Right renal cortex interstitium (tissue), 3 donors: ENCODE measurements at places on chromosomes 13 and 19. TPM values are rescaled to one million over a fixed set of nuclear protein-coding genes. Genes with fewer than 3 reads are reported as not detected.
A peak's percentile ranks its signal among the peaks of the same experiment; 100 is the strongest.

- no peak for DNase-seq
These were observed 34.1 kb downstream of the ZNF823 start for GRCh38 chr19:11704626-11705025.

DNA sequence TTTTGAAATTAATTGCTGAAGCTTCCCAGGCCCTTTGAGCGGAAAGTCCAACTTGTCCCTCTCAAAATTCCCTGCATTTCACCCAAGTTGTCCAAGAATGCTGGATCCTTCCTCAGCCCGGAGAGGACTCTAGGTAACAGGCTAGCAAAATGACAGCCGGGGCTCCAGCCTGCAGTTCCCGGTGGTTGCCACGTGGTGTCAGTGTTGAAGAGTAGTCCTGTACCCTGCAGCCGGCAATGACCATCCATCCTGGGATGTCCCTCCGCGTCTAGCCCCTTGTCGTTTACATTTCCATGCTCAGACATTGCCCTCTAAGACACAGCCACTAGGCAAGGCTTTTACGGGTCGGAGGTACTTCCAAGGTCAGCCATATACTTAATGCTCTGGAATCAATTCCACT is 31.4 kb upstream of the MTIF3 start:
- DNase-seq = no peak

DNA sequence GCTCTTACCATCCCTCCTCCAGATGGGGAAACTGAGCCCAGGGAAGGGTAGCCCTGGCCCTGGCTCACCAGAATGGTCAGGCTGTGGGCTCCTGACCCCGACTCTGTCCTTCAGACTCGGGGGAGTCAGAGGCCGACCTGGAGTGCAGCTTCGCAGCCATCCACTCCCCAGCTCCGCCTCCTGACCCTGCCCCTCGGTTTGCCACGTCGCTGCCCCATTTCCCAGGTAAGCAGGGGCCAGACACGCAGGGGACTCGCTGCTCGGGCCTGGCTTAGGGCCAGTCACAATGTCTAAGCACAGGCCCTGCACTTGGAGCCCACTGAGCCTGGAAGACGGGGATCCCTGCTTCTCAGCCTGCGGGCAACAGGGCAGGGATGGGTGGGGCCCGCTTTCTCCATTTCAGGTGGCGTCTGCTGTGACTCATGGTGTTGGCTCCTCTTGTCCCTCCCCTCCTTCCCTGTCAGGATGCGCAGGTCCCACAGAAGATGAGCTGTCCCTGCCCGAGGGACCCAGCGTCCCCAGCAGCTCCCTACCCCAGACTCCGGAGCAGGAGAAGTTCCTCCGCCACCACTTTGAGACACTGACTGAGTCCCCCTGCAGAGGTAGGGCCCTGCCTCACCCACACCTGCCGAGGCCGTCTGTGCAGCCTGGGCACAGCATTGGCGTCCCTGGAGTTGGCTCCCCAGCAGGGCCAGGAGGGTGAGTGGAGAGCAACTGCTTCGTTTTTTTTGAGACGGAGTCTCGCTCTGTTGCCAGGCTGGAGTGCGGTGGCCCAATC is 9.2 kb upstream of the OVOL3 start:
- no peak for DNase-seq

GRCh38 chr13:84303035-84303434 is 420.8 kb upstream of the SLITRK1 start:
- DNase-seq = no peak

GRCh38 chr13:39159393-39159792 is 121.1 kb downstream of the NHLRC3 start:
- DNase-seq = no peak

DNA sequence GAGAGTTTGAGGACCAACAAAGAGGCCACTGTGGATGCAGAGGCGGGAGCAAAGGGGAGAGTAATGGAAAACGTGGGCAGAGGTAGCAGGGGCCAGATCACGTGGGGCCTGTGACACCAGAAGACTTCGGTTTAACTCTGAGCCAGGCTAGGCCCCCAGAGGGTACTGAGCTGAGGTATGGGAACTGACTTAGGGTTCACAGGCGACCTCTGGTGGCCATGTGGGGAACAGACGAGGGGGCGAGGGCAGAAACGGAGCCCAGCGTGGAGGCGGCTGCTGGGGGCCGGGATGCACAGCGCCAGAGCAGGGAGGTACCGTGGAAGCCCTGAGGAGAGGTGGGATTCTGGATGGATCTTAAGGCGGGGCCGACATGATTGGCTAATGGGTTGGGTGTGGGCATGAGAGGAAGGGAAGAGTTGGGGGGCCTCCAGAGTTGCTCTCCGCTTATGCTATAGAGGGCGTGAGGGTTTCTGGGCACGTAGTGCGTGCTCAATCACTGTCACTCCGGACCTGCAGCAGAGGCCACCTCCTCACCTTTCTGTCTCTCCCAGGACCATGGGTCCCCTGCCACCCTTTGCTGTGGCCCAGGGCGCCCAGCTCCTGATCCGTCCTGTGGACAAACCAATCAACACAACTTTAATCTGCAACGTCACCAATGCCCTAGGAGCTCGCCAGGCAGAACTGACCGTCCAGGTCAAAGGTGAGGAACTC is 13.7 kb downstream of the PVR start:
- peak; percentile 51 for DNase-seq

- DNase-seq = no peak
These were observed 20.0 kb upstream of the POSTN start for GRCh38 chr13:37618554-37618953.

DNA sequence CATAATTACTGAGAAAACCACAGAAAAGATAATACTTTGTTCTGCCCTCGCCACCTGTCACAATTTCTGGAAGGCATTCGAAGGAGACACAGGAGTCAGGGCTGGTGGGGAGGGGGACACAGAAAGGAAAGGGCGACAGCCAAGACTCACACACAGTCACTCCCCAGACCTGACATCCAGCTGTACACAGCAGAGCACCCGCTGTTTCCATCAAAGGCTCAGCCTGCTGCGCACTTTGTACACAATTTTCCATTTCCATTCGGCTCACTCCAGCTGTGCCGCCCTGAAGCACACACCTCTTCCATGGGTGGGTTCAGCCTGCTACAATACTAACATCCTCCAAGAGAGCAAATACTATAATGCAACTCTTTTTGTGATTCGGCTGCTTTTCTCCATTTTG is 38.0 kb downstream of the STK24 start:
- DNase-seq = no peak

- DNase-seq = no peak
These were observed 22.9 kb upstream of the SLC35E1 start for GRCh38 chr19:16595097-16595496.

GRCh38 chr13:43123856-43124255 is 100.5 kb downstream of the DNAJC15 start:
- DNase-seq = no peak

Gene ZNF284
- polyA plus RNA-seq = 3.5 TPM

- no peak for DNase-seq
These were observed 12.7 kb downstream of the CEACAM21 start for GRCh38 chr19:41588497-41589209.

DNA sequence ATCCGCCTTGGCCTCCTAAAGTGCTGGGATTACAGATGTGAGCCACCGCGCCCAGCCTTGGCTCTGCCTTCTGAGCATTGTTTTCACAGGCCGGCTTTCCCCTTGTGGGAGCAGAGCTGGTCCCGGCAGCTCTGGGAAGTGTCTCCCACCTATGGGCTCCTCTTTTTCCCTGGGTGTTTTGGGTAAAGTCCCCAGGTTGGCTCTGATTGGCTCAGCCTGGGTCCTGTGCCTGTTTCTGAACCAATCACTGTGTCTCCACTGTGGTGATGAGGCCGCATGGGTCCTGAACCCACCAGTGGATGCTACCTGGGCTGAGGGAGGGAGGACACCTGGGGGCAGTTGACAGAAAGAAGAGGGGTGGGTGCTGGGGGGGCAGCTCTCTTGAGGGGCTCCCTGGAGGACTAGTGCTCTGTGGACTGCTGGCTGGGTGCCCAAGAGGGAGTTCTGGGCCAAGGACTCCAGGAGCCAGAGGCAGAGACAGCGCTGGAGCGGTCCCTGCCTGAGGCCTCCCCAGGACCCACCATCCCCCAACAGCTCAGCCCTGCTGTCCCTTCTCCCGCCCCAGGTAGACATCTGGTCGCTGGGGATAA is 19.6 kb upstream of the NCCRP1 start:
- DNase-seq = no peak

GRCh38 chr13:26518451-26518959 is 39.0 kb upstream of the WASF3 start:
- DNase-seq = no peak

Gene MYO1F
- polyA plus RNA-seq = 4.8 TPM

DNA sequence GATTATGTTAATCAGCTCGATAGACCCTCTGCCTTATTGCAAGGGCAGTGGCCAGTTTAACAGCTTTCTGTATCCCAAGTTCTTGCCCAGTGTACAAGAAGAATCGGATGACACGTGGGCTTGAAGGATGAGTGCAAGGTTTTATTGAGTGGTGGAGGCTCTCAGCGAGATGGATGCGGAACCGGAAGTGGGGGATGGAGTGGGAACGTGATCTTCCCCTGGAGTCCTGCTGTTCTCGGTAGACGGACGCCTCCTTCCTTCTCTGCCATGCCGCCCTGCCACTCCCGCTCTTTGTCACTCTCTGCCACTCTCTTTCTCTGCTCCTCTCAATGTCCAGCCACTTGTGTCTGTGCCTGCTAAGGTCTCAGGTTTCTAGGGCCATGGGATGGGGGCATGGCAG is 21.0 kb downstream of the RFXAP start:
- no peak for DNase-seq

Gene CD320
- 25.9 TPM for polyA plus RNA-seq

DNA sequence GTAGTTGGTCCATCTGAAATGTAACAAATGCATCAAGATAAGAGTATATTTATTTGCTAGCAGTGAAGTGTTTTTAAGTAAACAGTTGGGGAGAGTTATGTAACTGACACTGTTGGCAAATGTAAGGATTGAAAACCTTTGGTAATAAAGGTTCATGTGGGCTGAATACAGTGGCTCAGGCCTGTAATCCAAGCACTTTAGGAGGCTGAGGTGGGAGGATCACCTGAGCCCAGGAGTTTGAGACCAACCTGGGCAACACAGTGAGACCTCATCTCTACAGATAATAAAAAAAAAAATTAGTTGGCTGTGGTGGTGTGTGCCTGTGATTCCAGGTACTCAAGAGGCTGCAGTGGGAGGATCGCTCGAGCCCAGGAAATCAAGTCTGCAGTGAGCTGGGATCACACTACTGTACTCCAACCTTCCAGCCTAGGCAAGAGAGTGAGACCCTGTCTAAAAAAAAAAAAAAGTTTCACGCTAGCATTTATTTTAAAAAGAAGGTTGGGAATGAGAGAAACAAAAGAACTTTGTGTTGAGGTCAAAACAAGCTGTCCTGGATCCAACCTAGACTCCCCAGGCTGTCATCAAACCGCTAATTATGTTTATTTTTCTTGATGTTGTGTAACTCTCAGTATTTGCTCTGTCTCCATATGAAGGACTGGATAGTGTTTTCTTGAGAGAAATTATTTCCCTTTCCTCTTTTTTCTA is 20.7 kb downstream of the SETDB2 start:
- no peak for DNase-seq

DNA sequence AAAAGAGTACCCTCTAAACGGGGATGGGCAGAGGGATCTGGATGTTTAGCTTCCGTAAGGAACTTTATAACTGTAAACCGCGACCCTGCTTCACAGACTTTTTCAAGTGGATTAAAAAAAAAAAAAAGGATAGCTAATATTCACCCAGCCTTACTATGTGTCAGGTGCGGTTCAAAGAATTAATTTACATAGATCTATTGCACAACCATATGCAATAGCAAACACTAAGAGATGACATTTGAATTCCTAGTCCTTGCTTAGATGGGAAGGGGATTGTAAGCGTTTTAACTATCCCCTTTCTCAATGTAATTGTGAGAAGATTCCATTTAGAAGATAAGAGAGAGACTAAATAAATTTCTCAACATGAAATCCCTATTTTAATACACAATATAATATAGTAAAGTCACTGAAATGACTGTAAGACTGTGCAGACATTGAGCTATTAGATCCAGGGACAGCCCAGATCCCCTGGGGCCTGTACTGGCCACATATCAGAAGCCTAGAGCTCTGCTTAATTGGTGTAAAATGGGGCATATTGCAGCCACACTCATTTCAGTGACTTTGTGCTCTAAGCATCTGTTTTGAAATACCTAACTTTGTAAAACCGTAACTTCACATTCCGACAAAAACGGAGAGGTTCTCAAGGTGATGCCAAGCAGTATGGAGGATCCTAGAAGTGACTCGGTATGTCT is 13.6 kb downstream of the LATS2 start:
- no peak for DNase-seq
